NCI-H1105 (cell line): ENCODE measurements at places on chromosomes 2 and 18.

- no peak for DNase-seq
These were observed 86.2 kb upstream of the RAB27B start for GRCh38 chr18:54742120-54742519.

GRCh38 chr2:43513796-43514195 lies 82.0 kb downstream of the THADA start:
- no peak for DNase-seq

- DNase-seq: no peak
These were observed 1113.0 kb downstream of the BCL11A start for GRCh38 chr2:59440491-59440890.

DNA sequence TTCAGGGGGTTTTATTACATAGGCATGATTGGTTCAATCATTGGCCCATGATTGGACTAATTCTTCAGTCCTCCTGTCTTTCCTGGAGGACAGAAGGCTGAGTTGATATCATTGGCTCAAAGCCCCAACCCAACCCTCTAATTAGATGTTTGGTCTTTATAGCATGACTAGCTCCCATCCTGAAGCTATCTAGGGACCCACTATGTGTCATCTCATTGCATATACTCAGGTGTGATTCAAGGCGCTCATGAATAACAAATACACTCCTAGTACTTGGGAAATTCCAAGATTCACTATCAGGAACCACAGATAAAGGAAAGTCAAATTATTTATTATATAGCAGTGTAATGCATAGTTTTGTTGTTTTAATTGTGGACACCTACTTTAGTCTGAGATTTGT lies 24.9 kb upstream of the NBEAL1 start:
- DNase-seq: no peak

DNA sequence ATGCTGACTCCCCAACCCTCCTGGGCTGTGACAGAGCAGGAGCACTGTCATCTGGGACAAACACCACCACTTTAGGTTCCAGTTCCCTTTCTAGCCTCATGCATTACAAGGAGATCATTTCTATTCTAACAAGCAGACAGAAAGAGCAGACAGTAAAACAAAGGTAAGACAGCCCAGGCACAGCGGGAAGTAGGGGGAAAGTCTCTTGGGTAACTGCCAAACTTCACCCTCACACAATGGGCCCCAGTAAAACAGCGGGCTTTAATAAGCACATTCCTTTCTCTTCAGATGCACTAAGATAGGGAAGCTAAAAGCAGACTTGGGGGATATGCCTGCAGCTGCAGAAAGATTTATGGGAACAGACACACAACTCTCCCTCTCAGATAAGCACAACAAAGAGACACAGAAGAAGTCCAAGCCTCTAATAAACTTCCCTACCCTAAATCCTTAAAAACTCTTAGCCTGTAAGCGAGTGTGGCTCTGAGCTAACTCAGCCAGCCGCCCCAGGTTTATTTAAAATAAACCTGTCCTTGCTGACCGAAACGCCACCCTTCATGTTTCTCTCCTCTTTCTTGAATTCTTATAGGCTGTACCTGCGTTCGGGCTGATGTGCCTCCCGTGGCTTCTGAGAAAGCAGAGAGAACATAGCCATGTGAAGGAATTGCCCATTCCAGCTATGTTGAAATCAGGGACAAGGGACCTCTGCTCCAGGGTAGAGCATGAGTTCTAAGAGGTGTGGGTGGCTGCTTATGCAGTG lies 726.8 kb upstream of the DDX18 start:
- DNase-seq: peak; percentile 20

- no peak for DNase-seq
These were observed 74.0 kb upstream of the FZD7 start for GRCh38 chr2:201959626-201960025.

DNA sequence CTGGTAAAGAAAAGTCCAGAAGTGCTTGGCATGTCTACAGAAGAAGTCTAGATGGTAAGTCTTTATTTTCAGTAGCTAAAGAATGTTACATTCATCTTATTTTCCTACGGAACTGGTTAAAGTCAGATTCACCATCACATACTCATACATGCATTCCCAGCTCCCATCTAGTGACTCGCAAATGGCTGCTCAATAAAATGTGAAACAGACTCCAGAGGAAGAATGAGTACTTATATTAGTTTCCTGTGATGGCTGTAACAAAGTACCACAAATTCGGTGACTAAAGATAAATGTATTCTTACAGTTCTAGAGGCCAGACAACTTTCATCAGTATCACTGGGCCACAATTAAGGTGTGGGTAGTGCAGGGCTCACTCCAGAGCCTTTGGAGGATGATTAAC lies 797.2 kb downstream of the SATB2 start:
- DNase-seq: no peak

DNA sequence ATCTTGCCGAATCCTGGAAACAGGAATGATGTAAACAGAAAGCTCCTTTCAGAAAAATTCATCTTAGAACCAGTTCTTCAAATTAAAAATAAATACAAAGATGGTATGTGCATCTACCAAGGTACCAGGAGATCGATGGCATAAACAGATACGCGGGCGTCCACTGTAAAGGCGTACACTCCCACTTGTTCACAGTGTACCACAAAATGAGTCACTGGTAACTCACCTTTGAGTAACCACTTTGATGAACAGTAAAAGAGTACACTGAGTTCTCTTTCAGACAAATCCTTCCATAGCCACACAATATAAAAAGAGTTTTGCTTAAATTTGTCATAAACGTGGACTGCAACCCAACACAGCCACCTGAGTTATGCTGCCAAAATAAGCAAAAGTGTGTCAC lies 128.3 kb downstream of the DNER start:
- DNase-seq: no peak

DNA sequence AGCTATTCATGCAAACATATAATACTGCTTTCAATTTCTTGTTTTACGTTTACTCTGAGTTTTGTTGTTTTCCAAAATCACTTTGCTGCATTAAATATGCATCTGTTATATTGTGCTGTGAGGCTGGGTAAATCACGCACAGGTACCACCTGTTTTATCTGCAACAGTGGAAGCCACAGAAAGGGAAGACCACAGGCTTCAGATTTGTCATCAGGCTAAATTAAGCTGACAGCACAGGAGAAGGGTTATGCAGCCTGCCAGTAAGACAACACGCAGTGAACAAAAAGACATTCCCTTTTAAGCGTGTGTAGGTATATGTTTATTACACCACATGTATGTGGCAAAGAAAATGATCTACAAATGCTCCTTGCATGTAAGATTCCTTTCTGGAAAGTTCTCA lies 38.2 kb downstream of the ZNF516 start:
- DNase-seq: no peak

DNA sequence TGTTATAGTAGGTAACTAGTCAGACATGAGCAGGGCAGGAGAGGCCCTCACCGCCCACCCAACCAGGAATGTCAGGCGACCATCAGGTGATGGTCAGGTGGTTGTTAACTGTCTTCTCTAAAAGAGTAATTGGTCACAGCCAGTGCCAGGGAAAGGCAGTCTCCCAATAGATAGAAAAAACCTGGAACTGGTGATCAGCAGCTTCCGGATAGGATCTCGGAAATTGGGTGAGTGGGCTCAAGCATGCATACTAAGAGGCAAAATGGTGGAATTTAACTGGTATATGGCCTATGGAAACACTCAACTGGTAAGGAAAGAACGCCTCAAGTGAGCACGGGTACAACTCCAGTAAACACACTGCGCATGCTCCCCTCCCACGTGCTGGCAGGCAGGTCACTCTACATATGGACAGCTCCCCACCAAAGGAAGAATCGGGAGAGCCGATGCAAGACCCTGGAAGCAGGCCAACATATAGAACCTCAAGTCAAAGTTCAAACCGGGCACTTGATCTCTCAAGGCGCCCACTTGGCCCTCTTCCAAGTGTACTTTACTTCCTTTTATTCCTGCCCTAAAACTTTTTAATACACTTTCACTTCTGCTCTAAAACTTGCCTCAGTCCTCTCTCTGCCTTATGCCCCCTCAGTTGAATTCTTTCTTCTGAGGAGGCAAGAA lies 43.5 kb upstream of the TMEM131 start:
- DNase-seq: no peak

- DNase-seq: no peak
These were observed 455.4 kb upstream of the CHAC2 start for GRCh38 chr2:53312181-53312580.

DNA sequence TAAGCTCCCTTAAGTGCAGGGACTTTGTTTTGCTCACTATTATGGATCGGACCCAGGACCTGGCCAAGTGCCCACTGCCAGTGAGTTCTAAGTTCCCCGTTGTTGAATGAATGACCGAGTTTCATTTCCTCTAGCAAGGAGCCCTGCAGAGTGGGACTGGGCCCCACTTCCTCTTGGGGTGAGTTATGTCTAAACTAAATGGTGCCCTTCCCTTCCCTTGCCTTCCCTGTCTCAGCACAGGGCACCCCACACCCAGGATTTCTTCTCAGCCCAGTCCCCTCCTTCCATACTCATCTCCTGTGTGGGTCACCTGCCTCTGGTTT lies 195.3 kb upstream of the HS6ST1 start:
- DNase-seq: no peak

- no peak for DNase-seq
These were observed 792.2 kb downstream of the EPHA4 start for GRCh38 chr2:220779931-220780330.

DNA sequence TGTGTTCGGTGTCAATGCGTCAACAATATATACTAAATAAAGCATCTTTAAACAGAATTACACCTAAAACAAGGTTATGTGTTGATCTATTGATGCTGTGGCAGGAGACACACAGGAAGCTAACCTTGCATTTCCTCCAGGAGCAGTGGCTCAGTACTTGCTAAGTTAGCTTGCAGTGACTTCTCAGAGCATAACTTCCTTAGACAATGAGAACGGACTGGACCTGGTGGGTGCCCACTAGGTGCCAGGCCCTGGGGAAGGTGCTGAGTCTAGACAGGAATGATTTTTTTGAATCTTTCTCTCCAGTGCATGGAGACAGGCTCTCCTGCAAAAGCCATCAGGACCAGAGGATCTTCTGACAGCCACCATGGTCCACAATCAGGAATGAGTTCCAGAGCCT lies 73.8 kb upstream of the MGAT4A start:
- DNase-seq: no peak

DNA sequence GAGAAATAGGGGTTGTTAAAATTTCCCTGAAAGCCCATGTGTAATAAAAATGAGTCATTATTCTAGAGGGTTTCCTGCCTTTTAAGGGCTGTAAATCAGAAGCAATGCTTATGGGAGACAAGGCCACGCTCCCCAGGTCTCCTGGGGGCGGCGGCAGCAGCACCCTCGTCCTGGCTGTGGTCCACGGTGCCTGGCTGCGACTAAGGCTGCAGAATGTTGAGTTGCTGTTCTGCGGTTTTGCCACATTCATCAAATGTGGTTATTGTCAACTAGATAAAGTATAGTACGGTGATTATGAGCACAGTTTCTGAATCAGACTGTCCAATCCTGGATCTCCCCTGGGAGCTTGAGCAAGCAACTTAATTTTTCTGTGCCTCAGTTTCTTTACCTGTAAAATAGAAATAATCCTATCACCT lies 11.9 kb upstream of the AGFG1 start:
- DNase-seq: no peak

DNA sequence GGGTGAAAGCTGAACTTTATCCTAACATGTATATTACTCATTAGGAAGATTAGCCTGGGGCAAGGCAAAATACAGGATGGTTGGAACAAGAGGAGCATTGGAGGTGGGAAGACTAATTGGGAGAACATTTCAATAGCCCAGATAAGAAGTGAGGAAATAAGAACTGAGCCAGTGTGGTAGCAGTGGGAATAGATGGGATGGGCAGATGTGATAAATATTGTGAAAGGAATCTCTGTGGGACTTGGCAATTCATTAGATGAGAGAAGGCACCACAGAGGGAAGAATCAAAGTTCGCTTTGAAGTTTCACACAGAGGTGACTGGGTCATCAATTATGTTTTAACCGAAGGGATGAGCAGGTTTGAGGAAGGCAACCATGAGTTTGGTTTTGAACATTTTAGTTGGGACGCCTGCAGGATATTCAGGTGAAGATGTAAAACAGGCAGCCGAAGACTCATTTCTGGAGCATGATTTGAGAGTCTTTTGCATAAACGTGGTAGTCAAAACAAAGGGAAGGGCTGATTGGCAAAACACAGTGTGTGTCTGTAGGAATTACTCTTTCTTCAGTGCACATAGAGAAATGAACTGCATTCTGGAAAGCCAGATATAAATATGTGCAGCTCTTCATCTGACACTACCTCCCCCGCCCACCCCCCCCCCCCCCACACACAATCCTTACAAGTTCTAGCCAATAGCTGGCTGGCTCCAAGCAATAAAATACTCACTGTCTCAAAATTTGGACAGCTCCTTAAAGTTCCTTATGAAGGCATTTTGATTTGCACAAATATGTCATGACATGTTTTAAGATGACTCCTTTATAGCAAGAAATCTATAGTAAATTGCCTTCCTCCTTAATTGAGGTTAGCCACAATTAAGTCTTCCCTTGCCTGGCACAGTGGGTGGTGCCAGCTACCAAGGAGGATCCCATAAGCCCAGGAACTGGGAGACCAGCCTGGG lies 1.9 kb upstream of the SLC1A4 start:
- peak; percentile 10 for DNase-seq

DNA sequence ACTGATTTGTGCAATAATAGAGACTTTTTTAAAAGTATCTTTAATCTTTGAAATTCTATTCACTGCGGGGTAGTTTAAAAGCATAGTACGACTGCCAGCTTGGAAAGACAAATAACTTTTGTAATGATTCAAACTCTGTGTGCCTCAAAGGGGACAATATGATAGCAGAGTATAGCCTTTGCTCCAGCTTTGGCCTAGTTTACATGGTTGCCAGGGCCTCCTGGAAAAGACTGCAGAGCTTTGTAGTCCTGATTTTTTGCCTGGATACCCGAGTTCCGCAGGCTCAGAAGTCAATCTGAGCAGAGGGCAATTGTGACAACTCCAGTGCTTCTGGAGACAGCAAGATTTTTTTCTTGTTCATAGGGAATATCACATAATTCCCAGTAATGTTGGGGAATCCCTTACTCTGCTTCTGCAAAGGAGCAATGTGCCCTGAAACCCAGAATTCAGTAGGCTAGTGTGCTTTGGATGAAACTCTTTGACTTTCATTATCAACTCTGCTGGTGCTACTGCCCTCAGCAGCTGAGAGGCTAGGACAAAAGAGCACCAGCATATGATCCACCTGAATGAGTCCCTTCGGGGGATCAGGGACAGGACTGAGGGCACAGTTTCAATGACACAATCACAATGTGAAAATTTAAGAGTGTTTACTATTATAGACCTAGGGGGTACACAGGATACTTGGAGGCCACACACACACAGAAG lies 768.1 kb downstream of the TMEM182 start:
- no peak for DNase-seq
